ENCODE measurements at places on chromosomes 12 and 14.

DNA sequence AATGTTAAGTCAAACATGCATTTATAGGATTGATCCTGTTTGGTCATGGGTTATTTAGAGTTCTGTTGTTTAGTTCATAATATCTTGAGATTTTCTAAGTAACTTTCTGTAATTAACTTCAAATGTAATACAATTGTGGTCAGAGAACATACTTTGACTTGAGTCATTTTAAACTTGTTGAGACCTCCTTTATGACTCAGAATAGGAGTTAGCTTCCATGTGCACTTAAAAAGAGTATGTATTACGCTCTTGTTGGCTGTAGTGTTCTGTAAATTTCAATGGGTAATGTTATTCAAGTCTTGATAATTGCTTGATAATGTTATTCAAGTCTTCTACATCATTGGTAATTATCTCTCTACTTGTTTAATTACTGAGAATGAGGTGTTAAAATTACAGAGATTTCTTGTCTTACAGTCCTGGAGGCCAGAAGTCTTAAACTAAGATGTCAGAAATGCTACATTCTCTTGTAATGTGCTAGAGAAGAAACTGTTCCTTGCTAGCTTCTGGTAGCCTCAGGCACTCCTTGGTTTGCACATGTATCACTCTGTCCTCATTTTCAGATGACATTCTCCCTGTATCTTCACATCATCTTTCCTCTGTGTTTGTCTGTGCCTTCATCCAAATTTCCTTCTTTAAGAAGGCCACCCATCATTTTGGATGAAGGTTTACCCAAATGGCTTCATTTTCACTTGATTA, 197.3 kb downstream of the TMTC3 start:
- DNase-seq: no peak

- peak; percentile 3 for DNase-seq
These were observed 8.5 kb upstream of the LTBP2 start for GRCh38 chr14:74620497-74620921.

DNA sequence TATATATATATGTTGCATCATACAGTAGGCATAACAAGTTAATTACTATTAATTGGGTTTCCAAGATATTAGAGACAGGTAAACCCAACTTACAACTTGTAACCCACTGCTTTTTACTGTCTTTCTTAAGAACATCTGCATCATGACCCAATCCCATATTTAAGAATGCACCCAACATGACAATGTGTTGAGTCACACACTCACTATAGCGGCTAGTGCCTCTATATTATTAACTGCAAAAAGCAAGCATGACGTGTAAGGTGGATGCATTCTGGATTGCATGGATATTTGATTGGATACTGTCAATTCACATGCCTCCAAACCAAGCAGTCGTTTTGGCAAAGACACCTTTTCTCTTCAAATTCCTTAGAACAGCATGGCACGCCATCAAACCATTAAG, 68.2 kb downstream of the KSR2 start:
- no peak for DNase-seq

DNA sequence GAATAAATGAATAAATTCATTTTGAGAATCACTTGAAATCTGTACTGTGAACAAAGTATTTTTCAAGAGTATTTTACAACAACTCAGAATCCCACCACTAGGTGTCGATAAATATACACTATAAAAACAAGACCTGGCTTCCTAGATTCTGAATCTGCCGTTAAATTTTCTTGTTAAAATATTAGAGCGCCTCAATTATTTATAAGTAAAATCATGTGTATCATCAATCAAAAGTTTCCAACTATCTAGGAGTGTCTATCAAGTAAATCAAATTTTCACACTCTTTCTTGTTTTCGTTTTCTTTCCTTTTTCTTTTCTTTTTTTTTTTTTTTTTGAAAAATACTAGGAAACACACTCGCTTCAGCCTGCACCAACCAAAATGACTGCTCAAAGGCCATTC, 179.2 kb upstream of the DCN start:
- DNase-seq: no peak

- no peak for DNase-seq
These were observed 6.1 kb upstream of the CDCA4 start for GRCh38 chr14:105026802-105027563.

- DNase-seq: no peak
These were observed 917.7 kb downstream of the DIO2 start for GRCh38 chr14:79293482-79294177.

DNA sequence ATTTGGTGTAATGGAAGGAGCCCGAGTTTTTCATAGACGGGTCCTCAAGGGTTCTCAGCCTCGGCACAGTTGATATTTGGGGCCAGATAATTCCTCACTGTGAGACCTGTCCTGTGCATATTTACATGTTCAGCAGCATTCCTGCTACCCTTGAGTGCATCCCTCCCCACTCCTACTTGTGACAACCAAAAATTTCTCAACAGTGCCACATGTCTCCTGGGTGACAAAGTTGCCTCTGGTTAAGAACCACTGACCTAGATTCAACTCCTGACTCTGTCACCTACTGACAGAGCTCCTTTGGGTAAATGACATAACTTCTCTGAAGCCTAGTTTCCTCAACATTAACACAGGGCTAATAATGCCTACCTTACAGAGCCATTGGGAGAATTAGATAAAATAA, 60.4 kb downstream of the TTC9 start:
- no peak for DNase-seq

- no peak for DNase-seq
These were observed 34.6 kb downstream of the PTPRO start for GRCh38 chr12:15356951-15357364.

GRCh38 chr12:113261847-113262470, 40.7 kb downstream of the TPCN1 start:
- DNase-seq: no peak

DNA sequence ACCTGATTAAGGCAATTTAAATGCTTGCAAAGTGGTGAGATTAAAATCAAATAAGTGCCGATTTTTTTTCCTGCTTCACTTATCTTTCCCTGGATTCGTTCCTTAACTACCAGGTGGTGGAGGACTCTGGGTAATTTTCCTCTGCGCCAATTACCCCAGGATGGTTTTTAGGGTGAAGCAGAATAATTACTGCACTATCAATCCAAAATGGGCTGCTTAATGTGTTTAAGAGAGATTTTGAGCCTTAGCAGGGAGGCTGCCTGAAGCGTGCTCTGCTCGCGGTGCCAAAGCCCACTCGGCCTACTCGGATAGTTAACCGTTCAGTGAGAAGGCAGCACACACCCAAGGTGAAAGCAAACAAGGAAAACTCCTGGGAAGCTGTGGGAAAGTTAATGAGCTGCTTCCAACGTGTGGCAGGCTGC, 274.9 kb upstream of the LMO3 start:
- no peak for DNase-seq

DNA sequence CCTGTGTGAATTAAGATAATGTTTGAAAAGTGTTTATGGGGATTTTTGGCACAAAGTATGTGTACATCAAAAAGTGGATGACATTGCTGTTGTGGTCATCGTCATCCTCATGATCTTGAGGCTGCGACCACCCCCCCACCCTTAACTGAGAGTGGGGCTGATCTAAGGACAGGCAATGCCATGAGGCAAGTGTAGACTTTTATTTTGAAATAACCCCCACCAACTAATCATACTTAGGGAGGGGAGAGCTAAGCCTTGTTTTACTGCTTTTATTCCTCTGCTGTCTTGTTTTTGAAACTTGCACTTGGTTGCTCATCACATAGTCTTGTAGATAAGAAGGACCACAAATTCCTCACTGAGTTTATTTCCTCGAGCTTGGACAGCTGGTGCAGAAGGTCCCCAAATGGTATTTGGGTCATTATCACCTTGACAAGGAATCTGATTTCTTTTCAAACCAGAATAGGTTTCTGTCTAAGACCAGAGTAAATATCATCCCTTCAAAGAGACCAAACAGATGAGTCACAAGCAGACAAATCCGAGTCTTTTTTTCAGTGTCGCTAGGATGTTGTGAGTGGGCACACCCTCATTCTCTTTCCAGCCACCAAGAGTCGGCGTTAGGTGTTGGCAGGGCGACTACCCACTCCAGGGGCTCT, 23.9 kb upstream of the SMOC1 start:
- DNase-seq: no peak

GRCh38 chr12:60195483-60195882, 599.7 kb downstream of the SLC16A7 start:
- no peak for DNase-seq

- DNase-seq: no peak
These were observed 1.1 kb downstream of the GXYLT1 start for GRCh38 chr12:42143452-42144157.

DNA sequence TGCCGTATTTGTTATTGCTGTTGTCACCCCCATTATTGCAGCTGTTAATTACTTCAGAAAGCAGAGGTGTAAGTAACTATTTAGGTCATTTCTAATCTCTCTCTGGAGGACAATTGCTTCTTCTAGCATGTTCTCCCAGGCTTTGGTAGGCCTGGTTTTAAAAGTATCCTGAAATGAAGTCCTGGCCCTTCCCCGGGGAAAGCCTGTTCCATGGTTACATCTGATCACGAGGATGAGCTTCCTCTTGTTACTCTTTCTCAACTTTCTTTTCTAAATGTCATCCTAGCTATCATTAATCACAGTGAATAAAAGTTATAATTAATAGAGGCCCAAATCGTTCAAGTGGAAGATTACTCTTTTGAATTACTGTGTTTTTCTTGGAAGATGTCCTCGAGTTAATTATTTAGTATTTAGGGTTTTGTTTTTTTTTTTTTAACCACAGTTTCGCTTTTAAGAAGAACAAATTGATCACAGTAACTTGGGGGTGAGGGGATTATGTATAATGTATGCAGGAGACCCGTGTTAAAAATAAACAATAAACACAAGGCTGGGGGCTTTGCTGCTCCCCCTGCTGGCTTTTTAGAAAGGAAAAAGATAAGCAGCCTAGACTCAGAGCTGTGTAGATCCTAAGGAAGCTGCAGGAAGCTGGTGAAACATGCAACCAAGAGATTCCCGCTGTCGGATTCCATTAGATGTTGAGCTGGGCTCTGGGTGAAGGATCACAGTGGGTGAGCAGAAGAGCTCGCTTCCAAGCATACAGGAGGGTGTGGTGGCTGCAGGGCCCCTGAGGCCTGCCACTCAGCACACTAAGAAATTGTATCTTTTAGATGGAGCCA, 420.1 kb downstream of the FUT8 start:
- no peak for DNase-seq

DNA sequence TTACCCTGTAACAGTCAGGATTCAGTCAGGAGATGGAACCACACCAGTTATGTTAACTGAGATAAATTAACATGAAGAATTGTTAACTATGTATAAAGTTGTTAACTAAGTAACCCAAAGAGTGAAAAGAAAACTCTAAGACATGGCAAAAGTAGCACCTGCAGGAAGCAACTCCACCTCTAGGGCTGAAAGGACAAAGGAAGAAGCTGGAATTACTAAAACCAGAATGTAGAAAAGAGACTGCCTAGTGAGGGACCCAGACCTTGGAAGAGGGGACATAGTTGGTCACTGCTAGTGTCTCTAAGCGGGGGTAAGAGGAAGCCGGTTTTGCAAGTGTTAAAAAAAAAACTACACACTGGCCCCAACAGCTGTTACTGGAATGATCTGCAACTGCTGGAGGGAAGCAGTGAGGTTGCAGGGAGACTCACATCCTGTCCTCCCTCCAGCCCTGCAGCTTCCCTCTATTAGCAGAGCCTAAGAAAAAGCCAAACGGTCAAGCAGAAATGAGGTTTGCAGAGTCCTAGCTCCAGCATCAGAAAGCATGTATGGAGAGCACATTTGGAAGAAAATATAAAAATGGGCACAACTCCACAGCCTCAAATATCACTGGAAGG, 39.8 kb downstream of the GPR135 start:
- no peak for DNase-seq

DNA sequence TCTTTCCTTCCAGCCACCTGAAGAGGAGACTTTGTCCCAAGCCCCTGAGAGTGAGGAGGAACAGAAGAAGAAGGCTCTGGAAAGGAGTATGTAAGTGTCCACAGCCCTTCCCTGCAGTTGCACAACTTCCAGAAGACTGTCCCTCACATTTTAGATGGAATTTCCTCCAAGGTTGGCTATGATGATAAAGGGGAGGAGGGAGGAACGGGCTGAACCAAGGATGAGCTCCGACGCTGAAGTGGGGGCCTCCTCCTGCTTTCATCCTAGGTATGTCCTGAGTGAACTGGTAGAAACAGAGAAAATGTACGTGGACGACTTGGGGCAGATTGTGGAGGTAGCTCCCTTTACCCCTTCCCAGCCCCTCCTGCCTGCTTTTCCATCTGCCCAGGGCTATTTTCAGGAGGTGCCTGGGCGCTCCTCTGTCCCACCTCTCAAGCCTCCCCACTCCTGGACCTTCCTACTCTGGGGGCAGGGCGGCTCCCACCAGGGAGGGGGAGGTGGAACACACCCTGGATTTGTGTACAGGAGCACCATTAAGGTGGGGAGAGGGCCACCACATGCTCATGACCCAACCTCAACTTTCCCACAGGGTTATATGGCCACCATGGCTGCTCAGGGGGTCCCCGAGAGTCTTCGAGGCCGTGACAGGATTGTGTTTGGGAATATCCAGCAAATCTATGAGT, 2.3 kb downstream of the ARHGEF25 start:
- no peak for DNase-seq

- no peak for DNase-seq
These were observed 12.5 kb upstream of the GLIPR1L2 start for GRCh38 chr12:75378354-75378753.

DNA sequence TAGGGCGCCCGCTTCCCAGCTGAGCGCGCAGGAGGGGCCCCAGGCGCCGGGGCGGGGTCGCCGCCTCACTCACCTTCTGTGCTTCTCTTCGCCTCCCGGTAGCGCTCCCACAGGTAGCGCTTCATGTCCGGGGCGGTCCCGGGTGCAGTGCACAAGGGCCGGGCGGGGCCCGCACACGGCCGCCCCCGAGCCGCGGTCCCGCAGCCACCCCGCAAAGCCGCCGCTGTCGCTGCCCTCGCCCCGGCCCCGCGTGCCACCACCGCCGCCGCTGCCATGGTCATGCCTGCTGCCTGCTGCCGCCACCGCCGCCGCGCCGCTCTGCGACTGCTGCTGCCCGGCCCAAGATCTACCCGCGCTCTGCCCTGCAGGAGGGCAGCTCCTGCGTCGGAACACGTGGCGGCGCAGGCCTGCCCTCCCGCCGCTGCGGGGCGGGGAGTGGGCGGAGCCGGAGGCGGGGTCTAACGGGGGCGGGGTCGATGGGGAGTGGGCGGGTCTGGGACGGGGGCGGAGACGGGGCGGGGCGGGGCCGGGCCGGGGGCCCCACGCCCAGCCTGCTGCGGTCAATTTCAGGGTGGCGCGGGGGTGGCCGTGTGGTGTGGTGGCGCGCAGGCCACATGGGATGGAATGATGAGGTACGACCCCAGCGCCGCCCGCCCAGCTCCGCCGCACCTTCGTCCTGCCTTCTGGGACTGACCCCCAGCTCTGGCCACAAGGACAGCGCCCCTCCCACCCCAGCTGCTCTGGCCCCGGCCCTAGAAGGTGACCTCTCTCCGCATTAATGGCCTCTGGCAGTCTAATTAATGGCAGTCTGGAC, at the start of gene NT5DC3:
Gene NT5DC3 (minus strand): TSS at position 359 of the 814 bp plus-strand sequence. CDS start 78 bp downstream, at position 281.
- peak; percentile 66 for DNase-seq

DNA sequence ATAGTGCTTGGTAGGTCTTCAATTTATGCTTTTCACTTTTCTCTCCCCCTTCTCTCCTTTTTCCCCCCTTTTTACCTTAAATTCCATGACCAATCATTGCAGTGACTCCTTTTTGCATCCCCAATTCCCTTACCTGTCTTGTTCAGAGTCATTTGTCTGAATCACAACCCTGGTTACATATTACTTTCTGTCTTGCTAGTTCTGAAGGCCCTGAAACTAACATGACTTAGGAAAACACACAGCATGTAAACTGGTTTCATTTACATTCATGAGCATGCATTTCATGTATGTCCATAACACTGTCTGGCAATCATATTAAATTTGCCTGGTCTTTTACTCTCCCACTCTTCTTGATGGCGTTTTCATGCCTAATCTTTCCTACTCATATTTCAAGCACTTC, 20.3 kb upstream of the FOXG1 start:
- DNase-seq: no peak
